ENCODE measurements at places on chromosomes 4 and X.

DNA sequence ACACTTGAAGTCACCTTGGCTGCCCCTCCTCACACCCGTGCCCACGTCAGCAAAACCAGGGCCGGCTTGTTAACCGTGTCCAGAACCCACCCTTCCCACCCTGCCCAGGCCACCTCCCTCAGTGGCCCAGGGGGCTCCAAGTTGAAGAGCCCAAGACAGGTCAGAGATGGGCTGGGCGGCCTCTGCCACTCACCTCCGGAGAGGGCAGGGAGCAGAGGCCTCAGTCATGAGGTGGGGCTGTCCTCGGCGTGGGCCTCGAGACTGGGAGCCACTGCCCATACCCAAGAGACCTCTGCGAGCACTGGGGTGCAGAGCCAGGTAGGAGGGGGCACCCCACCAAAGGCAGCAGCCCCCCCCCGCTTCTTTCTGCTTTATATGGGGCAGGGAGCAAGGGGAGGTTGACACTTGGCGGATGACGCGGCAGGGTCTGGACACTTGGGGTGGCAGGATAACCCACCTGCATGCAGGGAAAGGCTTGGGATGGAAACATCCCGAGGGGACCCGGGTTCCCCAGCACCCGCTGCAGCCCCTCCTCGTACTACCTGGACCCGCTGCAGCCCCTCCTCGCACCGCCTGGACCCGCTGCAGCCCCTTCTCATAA, 38.0 kb upstream of the SPON2 start:
- no peak for DNase-seq

GRCh38 chrX:71191248-71191647, 31.8 kb upstream of the GJB1 start:
- no peak for DNase-seq

DNA sequence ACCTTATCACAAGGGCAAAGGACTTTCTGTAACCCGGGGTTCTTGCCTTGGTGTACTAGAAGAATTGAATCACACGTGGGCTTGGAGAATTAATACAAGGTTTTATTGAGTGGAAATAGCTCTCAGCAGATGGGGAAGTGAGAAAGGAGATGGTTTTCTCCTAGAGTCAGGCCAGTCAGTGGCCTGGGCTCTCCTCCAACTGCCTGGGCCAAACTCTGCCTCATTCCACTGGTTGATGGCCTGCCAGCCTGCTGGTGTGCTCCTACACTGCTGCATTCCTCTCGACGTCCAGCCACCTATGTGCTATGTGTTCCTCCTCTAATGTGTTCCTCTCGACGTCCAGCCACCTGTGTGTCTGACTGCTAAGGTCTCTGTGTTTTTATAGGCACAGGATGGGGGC, 35.3 kb upstream of the SPIN2A start:
- DNase-seq = no peak

DNA sequence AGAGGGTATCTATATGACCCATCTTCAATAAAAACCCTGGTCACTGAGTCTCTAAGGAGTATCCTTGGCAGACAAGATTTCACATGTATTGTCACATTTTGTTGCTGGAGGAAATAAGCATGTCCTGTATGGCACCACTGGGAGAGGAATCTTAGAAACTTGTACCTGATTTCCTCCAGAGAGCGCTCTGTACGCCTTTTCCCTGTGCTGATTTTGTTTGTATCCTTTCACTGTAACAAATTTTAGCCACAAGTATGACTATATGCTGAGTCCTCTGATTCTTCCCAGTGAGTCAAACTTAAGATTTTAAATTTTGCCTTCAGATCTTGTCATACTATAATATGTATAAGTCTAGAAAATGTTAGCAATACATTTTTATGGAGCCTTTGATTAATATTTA, 102.8 kb downstream of the ITIH6 start:
- DNase-seq = peak; percentile 2

- no peak for DNase-seq
These were observed 90.5 kb downstream of the FBXO8 start for GRCh38 chr4:174192943-174193342.

- DNase-seq = peak; percentile 9
These were observed 22.4 kb downstream of the TMEM33 start for GRCh38 chr4:41957634-41958033.

DNA sequence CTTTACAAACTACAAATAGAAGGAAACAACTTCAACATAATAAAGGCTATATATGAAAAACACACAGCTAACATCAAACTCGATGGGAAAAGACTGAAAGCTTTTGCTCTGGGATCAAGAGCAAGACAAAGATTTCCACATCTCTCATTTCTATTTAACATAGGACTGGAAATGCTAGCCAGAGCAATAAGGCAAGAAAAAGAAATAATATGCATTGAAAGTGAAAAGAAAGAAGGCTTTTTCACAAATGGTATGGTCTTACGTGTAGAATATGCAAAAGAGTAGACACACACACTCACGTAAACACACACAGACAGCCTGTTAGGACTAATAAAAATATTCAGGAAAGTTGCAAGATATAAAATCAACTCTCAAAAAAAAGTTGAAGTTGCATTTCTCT, 660.5 kb upstream of the PCDH10 start:
- no peak for DNase-seq

DNA sequence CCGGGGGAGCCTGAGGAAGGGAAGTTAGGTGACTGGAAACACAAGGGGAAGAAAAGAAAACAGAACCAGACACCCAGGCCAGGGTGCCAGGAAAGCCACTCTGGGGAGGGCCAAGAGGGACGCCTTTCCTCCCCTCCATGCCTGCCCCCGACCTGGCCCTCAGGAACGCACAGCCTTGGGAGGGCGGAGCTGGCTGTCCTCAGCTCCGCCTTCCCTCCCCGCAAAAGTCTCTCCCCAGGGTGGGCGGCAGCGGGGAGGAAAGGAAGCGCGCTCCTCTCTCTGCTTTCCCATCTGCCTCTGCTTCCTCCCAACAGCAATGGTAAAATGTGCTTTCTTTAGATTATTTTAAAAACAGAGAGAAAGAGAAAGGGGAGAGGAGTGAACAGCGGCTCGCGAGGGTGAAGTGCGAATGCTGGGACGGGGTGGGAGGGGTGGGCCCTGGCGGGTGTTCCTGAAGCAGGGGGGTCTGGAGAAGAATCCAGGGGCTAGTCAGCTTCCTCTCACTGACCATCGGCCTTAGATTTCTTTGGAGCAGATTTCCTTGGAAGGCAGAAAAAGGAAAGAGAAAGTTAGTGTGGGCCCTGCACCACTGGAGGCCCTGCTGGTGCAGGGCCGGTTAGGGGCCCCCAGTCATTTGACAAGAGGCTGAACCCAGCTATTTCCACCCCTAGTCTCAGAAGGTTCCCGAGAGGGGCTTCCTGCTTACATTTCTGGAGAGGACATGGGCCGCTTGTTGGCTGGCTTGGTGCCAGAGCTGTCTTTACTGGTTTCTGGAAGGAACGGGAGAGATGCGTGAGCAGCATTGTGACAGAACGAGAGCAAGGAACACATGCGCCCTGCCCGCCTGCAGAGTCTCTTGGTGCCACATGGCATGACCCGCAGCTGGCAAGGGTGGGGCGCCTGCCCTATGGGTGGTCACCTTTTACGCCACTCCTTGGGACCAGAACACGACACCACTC, 4.7 kb upstream of the RENBP start:
- no peak for DNase-seq

GRCh38 chr4:162151386-162151785, 12.4 kb downstream of the FSTL5 start:
- no peak for DNase-seq

DNA sequence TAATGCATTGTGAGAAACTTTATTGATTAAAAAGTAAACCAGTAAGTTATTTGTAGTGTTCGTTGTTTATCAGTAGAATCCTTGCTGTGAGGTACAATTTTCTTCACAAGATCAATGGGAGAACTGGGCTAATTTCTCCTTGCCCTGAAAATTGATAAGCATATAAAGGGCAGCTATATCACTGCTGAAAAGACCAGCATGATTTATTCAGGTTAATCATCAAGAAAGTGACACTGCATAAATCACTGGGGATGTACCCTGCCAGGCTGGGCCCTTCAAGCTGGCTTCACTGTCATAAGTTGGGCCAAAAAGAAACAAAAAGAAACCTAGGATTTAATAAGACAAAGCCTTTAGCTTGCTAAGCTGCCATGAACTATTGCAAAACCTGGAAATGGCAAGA, 746.7 kb downstream of the STPG2 start:
- no peak for DNase-seq

- DNase-seq = no peak
These were observed 23.6 kb downstream of the KLF3 start for GRCh38 chr4:38687571-38688011.

DNA sequence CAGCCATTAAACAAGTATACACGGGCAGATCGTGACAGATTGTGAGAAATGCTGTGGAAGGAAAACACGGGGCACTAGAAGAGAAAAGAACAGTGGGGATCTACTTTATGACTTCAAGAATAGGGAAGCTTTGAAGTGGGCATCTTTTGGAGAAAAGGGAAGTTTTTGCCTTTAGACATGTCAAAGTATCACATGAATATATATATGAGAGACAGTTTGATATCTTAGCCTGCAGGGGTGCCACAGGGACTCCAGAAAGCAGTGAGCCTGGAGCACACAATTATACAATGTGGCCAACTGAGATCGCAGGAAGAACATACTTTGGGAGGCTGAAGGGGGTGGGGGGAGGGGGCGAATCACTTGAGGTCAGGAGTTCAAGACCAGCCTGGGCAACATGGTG, 35.7 kb downstream of the RELL1 start:
- no peak for DNase-seq

DNA sequence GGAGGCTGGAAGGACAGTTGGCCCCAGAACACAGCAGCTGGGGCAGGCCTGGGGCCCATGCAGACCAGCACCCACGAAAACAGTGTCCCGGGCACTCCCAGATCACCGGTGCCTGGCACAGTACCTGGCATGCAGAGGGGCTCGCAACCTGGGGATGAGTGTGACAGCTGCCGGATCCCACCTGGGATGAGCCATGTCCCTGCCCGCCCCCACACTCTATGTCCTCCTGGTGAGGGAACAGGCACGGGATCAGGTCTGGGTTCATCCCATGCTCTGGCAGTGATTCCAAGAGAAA, 22.8 kb upstream of the PPP2R2C start:
- DNase-seq = no peak

DNA sequence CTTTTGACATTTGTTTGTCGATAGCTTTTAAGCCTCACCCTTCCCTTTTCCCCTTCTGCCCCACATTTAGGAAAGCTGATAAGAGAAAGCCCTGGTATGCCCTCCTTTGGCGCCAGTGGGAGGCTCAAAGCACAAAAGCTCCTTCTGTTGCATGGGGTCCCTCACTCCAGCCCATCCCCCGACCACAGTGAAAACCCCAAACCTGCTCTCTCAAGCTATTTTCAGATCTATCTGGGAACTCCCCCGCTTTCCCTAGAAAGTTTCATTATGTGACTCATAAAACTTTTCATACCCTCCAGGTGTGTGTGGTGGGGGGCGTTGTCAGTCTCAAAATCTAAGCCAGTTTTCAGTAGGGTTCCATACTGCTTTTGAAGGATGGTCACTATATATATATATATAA, 259.0 kb upstream of the PCDH7 start:
- DNase-seq = no peak

GRCh38 chr4:169663402-169663801, 43.0 kb downstream of the CLCN3 start:
- DNase-seq = no peak

DNA sequence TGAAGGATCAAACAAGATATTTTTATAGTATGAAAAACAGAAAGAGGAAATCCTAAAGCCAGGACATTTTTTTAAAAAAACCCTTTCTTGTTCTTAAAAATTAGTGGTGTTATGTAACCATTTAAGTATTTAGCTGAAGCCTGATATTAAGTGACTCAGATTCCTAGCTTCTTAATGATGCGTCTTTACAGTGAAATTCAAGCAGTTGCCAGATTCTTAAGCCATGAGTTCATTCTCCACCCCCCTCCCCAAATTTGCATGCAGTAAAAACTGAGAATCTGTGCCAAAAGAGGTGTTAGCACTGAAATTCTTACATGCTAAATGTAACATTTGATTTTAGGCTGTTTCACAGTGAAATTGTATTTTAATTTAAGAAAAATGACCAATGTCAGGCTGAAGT, 180.8 kb downstream of the RAPGEF2 start:
- DNase-seq = peak; percentile 94

GRCh38 chr4:176775338-176775737, 17.4 kb downstream of the VEGFC start:
- DNase-seq = peak; percentile 45

- no peak for DNase-seq
These were observed 45.1 kb upstream of the KDR start for GRCh38 chr4:55170462-55170861.

- DNase-seq = no peak
These were observed 29.3 kb downstream of the MMGT1 start for GRCh38 chrX:135944486-135944885.

DNA sequence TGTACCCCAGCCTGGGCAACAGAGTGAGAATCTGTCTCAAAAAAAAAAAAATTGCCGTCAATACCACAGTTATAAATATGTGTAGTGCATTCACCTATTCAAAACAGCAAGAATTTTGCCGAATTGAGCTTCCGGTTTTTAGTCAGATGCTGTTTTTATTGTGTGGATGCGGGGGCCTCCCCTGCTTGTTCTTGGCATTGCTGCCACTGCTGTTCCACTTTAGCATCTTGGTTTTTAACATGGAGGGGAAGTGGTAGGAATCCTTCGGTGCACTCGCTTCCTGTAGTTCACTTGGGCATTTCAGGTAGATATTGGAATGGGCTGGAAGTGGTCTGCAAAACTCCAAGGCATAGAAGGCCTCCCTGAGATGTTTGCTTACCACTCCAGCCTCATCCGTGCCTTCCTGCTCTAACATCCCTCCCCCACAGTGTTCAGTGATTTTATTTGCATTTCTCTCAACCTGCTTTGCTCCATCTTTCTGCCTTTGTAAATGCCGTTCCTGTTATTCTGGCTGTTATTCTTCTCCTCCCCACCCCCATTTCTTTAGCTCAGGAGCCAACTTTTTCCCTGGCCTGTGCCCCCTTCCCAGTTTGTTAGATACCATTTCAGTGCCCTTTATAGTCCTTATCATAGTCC, 25.5 kb downstream of the MOB1B start:
- no peak for DNase-seq

DNA sequence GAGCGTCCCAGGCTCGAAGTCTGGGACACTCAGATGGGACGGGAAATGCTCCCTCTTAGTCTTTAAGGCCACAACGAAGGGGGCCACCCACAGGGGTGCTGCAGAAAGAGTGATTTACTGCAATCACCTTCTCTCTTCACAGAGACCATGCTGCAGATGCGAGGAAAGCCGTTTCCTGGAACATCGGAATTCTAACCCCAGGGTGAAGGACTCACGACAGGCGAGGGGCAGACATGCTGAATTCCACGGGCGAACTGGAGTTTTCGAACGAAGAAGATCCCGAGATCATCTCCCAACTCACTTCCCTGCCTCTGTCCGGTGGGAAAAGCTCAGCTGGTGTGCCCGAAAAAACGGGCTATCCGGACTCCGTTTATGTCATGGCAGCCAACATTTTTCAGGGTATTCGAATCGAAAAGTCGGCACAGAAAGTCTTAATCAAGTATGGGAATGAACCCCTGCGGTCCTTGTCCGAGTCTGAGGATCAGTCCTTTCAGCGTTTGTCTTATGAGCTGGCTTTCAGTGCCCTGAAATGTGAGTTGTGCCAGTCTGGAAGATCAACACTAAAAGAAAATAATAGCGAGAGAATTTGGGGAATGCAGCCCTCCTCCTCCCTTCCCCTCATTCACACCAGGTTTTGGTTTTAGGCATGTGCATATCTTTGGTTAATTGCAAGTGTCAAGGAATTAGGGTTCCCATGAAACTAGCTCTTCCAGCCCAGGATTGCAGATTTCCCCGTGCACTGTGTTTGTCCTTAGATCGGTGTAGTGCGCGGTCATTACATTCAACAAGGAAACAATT, 905 bp downstream of the NSUN7 start:
- peak; percentile 77 for DNase-seq
